ENCODE measurements at places on chromosomes 12 and 14. TPM values are rescaled to one million over a fixed set of nuclear protein-coding genes. Genes with fewer than 3 reads are reported as not detected.

GRCh38 chr12:116628989-116629388, 69.8 kb downstream of the MAP1LC3B2 start:
- peaks cover 4% of the 10 kb centered on the region for H3K27me3 ChIP-seq
- peaks cover 11% of the 10 kb centered on the region for H3K4me1 ChIP-seq
- no peak overlapping the region for H3K4me3 ChIP-seq
- no peaks in the 10 kb centered on the region for H3K36me3 ChIP-seq
- DNase-seq, result no peak

DNA sequence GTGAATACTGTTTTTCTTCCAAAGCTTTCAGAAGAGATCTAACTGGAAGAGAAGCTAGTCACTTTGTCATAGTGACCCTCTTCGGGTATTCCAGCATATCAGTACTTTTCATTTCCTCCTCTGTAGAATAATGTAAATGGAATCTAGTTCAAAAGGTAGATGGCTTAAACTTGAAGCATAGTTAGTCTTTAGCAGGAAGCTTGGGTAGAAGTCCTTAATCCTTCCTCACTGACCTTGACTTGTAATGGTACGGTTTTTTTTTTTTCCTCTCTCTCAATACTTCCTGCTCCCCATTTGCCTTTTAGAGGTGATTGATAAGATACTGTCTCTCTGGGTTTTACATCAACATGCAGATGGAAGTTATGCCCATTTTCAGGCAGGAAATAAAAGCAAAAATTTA, 1.7 kb downstream of the FBXO34 start:
- peaks cover 33% of the 10 kb centered on the region for H3K4me1 ChIP-seq
- H3K36me3 ChIP-seq, result peaks cover 2% of the 10 kb centered on the region
- H3K27me3 ChIP-seq, result peaks cover 2% of the 10 kb centered on the region
- no peak for DNase-seq

DNA sequence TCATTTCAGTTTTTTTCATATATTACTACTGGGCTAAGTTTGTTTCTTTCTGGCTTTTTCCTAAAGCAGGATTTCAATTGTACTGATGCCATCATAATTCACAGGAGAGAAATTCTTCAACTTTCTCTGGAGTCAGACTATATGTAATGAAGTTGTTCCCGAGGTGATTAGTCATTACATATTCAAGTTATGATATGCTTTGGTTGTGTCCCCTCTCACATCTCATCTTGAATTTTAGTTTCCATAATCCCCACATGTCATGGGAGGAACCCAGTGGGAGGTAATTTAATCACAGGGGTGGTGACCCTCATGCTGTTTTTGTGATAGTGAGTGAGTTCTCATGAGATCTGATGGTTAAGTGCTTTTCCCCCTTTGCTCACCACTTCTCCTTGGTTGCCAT, 227.5 kb upstream of the LRIG3 start:
- H3K27ac ChIP-seq, result no peak overlapping the region
- no peak overlapping the region for H3K4me3 ChIP-seq
- H3K36me3 ChIP-seq, result peaks cover 2% of the 10 kb centered on the region

GRCh38 chr14:67357969-67358354, 1.6 kb downstream of the ATP6V1D start:
- H3K27ac ChIP-seq, result no peak overlapping the region
- DNase-seq, result no peak
- H3K4me1 ChIP-seq, result peaks cover 42% of the 10 kb centered on the region
- H3K4me3 ChIP-seq, result peak overlapping the region; percentile 99
- no peaks in the 10 kb centered on the region for H3K27me3 ChIP-seq

GRCh38 chr14:89217891-89218290, 199.1 kb downstream of the FOXN3 start:
- H3K4me1 ChIP-seq, result peaks cover 16% of the 10 kb centered on the region
- no peak for DNase-seq
- no peak overlapping the region for H3K4me3 ChIP-seq
- no peaks in the 10 kb centered on the region for H3K27me3 ChIP-seq
- H3K27ac ChIP-seq, result no peak overlapping the region

DNA sequence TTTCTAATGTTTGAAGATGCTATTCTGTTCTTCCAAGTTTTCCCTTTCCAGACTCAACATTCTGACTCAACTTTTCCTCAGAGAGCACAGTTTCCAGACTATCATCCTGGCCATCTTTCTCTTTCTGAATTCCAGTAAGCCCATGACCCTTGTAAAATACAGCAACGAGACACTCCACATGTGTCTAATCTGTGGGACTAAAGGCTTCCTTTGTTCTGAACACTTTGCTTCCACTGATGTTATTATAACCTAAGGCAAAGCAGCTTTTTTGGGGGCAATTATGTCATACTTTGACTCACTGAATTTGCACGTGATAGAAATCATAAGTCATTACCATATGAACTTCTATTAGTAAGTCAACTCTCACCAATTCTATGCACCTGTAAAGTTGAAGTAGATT, 6.3 kb upstream of the ART4 start:
- DNase-seq, result no peak
- peaks cover 44% of the 10 kb centered on the region for H3K4me1 ChIP-seq
- no peaks in the 10 kb centered on the region for H3K36me3 ChIP-seq
- H3K4me3 ChIP-seq, result no peak overlapping the region

- no peak overlapping the region for H3K27ac ChIP-seq
- peaks cover 27% of the 10 kb centered on the region for H3K27me3 ChIP-seq
- no peak for DNase-seq
- H3K36me3 ChIP-seq, result no peaks in the 10 kb centered on the region
- H3K4me3 ChIP-seq, result no peak overlapping the region
- no peaks in the 10 kb centered on the region for H3K4me1 ChIP-seq
Measured at GRCh38 chr14:36363704-36364103, 43.3 kb upstream of the MBIP start.

DNA sequence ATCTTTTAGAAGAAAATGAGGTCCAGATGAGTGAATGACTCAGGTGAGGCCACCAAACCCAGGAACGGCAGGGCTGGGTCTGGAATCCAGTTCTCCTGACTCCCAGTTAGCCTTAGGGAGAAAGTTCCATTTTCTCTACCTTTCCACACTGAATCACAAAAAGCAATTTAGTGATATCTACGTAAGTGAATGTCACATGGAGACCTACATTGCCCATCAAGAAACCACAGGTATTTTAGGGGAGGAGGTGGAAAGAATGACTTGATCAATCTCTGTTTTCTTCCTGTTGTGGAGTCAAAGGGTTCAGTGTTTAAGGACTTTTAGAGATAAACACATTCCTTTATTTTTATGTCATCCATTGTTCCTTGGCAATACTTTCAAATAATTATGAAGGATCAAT, 106.9 kb upstream of the PTPRB start:
- no peaks in the 10 kb centered on the region for H3K36me3 ChIP-seq
- H3K27me3 ChIP-seq, result no peaks in the 10 kb centered on the region
- no peak overlapping the region for H3K27ac ChIP-seq
- H3K4me1 ChIP-seq, result no peaks in the 10 kb centered on the region

GRCh38 chr14:94659901-94660300, 47.7 kb downstream of the SERPINA3 start:
- H3K27me3 ChIP-seq, result peaks cover 3% of the 10 kb centered on the region
- no peak for DNase-seq
- no peaks in the 10 kb centered on the region for H3K36me3 ChIP-seq
- H3K27ac ChIP-seq, result no peak overlapping the region
- no peak overlapping the region for H3K4me3 ChIP-seq

DNA sequence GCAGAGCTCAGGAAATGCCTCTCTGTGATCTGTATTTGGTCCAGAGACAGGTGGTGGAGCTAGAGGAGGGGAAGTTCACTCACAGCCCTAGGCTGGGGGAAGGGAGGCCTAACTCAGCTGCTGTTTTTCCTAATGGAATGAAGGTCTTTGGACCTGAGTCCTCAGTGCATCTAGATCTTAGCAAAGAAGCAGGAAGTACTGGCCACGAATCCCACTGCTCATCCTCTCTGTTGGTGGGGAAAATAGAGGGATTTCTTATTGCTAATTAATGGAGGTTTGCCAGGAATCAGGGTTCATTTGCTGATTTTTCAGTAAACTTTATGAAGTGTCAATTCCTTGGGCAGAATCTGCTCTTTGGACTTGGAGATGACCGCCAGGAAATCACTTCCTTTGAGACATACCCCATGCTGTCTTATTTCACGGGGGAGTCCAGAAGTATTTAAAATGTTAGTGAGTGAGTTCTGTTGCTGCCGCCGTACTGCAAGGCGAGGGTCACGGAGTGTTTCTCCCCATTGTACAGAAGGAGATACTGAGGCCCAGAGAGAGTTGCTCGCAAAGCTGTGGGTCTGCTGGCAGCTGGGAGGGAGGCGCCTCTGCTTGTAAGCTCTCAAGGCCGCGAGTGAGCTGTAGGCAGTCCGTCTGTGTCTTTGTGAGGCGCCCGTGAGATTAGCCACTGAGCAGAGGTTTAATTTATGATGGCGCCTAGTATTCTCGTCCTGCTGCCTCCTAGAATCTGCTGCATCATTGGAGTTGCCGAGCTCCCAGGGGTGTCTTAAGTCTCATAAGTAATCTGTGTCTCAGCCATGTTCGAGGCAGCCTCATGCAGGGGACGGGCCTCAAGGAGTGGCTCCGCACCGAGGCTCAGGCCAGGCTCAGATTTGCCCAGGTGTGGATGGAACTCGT, 88.2 kb downstream of the TSPAN9 start:
- H3K27ac ChIP-seq, result no peak overlapping the region
- no peaks in the 10 kb centered on the region for H3K27me3 ChIP-seq
- DNase-seq, result no peak
- H3K36me3 ChIP-seq, result peaks cover 5% of the 10 kb centered on the region
- H3K4me3 ChIP-seq, result no peak overlapping the region

TMEM63C gene
- 0.91 TPM for total RNA-seq

LBHD2 gene
- not detected for total RNA-seq

RFX4 gene
- 52.1 TPM for total RNA-seq

CCNT1 gene
- total RNA-seq, result 57.0 TPM

DYNC1H1 gene
- total RNA-seq, result 528 TPM

Measured in neural crest cell (in vitro differentiated cells).